ENCODE measurements at places on chromosomes 11 and 22. TPM values are rescaled to one million over a fixed set of nuclear protein-coding genes. Genes with fewer than 3 reads are reported as not detected.

DNA sequence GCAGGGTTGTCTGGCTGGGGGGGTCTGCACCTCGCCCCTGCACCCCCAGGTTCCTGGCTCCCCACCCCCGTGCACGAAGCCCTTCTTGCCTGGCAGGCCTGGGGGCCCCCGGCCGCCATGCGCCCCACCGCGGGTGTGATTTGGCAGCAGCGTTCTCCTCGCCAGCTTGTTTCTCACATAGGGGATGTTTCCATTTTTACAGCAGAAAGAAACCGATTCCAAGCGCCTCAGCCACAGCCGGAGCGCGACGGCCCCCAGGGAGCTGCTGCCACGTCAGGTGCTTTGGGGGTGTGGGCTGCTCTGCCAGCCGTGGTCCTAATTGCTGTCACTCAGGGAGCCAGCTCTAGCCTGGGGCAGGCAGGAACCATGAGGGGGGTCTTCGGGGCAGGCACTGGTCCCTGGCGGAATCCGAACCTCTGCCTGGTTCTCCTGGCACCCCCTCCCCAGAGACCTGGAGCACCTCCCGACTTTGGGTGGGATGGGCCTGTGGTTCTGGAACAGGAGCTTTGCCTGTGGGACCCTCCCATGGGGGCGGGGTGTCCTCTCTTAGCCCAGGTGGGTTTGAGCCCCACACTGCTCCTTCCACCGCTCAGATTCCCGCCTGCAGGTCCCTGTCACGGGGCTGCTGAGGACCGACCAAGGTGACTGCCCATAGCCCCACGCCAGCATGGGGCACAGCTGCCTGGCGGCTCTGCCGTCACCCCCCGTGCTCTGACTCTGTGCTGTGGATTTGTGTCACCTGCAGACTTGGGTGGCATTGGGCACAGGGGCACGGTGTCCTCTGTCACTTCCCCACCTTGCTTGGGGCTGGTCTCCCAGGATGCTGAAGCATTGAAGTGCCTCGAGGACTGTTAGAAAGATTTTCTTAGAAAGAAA, 54.0 kb downstream of the RTN4R start:
- no peak for DNase-seq

GRAP2 gene
- total RNA-seq: 0.24 TPM

GRCh38 chr11:9008661-9009060, 4.9 kb upstream of the NRIP3 start:
- DNase-seq: no peak

KRTAP5-1 gene
- total RNA-seq: not detected

DNA sequence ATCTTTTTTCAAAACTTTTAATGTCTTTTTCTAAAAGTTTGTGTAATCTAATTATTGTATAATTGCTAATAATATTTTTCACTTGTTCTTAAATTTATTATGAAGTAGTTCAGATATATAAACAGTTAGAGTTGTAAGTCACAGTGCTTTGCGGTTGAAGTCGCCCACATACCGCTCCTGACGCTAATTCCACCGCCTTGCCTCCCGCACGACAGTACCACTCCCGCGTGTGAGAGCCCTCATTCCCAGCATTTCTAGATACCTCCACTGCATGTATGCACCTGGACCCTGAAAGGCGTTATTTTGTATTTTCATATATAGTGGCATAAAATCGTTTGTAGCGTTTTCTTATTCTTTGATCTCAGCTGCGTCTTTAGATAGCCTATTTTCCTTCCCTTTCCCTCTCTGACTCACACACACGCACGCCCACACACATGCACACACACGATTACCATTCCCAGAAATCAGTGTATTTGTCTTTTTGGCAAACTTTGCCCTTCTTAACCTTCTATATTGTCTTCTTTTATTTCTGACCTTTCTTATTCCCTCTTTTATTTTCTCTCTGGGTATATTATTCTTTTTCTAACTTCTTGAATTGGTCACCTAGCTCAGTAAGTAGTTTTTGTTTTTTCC, 56.4 kb upstream of the PITPNB start:
- no peak for DNase-seq

DNA sequence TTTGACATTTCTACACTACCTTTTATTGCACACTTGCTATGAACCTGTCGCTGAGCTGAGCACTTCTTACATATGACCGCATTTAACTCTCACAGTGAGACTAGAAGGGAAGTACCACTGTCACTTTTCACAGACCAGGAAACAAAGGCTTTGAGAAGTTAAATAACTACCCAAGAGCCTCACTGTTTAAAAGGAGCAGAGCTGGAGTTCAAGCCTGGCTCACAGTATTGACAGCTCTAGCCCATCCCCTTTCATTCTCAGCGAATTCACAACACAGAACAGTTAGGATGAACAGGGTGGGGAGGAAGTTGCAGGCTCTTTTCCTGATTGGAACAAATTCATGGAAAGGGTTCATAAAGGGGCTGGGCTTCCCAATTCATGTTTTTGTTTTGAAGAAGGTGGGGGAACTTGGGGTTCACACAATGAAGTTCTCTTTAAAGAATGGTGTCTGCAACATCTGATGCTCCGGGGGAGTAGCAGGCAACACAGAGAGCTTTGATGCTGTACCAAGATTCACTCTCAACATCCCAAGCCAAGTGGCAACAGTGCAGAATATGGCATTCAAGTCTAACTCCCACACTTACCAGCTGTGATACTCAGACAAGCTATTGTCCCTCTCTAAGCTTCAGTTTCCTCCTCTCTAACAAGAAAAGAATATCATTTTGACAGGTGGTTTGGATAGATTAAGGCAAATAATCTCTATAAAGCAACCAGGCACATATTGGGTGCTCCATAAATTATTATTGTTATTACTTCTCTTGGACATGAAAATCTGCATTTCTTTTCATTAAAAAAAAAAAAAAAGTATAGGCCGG, 17.2 kb downstream of the SCGB1A1 start:
- no peak for DNase-seq

DEFB131B gene
- total RNA-seq: not detected

DNA sequence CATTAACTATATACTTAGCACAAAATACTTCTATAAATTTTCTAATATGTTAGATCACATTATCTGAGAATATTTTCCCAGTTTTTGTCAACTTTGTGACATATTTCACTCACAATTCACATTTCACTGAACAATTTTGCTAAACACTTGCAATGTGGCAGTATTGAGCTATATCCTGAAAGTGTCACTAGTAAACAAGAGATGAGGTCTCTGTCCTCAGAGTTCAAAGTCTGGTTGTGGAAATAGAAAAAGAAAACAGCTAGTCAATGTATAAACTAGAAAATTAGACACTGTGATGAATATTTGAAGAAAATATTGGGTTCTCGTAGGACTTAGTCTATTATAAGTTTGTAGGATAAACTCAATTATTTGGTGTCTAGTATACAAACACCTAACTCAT, 87.4 kb upstream of the CHORDC1 start:
- DNase-seq: no peak

DNA sequence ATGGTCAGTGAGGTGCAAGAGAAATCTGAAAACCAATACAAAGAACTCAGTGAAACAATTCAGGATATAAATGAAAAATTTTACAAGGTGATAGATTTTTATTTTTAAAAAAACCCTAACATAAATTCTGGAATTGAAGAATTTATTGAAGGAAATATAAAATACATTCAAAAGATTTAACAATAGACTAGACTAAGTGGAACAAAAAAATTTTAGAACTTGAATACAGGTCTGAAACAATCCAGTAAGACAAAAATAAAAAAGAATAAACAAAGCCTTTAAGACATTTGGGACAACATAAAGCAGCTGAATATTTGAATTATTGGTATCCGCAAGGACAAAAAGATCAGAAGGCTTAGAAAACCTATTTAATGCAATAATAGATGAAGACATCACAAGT, 8.7 kb downstream of the SPA17 start:
- no peak for DNase-seq

- DNase-seq: no peak
These were observed 222.3 kb upstream of the NARS2 start for GRCh38 chr11:78796956-78797355.

SCGB1D2 gene
- not detected for total RNA-seq

DNA sequence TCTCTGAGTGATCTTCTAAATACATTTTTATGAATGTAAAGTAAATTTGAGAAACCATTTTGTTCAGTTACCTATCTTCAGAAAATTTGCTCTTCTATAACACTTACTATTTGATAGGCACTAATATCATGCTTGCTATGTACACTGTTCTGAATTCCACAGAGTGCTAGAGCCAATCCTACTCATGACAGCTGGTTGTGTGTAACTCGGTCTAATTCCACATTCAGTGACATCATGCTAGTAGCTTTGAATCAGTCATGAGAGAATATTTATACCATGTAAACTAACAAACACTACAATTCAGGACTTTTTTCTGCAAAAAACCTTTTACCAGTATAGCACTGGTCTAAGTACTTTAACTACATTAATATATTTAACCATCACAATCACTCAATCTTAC, 902.9 kb downstream of the DLG2 start:
- DNase-seq: no peak

TPBGL gene
- total RNA-seq: 0.31 TPM

DNA sequence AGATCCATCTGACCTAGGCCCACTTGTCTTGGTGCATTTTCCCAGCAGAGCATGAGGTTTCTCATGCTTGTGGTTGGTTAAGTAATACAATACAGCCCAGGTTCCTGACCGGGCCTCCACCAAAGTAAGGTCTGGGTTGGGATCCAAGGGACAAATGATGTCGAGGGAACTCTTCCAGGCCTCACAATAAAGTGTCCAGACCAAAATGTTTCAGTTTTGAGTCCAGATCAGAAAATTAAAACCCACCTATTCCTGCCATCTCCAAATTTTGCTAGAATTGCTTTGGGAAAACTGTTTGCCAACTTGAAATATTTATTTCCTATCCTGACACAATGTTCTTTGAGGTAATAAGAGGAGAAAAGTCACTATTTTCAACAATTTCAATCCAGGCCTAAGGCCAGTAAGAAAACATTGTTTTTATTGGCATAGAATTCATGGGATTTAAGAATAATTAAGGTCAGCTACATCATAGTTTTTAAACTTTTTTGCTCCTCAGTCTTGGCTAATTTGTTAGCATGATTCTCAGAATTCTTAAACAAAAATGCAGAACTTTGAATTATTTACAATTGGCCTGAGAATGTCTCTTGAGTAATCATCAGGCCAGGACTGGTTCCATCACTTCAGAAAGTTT, 51.4 kb downstream of the ME3 start:
- no peak for DNase-seq

GRCh38 chr11:78295991-78296930, 107.5 kb downstream of the USP35 start:
- DNase-seq: no peak

CHRM4 gene
- total RNA-seq: 0.98 TPM

DNA sequence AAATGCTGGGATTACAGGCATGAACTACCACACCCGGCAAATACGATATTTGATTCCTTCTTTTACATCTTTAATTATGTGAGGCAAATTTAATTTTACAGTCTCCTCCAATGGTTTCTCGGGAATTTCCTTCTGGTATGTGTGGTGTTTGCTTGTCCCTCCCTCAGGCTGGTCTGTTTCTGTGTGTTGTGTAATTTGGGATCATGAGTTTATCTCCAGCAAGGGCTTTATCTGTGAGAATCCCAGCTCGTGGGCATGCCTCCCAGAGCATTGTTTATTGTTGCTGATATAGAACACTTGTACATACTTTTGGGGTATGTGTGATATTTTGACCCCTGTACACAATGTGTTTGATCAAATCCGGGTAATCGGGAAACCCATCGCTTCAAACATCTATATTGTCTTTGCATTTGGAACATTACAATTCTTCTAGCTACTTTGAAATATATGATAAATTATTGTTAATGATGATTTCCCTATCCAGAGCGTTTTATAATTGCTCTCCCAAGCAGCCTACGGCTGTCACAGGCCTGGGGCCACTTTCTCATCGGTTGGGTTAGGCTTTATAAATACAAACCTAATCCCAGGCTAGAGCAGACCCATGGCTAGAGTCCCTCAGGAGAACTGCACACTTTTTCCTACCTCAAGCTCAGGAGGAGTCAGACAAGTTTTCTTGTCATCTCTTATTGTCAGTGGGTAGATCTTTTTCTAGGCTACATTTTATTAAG, 15.0 kb upstream of the PRR5 start:
- no peak for DNase-seq

- DNase-seq: no peak
These were observed 29.8 kb downstream of the TEAD1 start for GRCh38 chr11:12704049-12704448.

FIBIN gene
- 0.43 TPM for total RNA-seq

- no peak for DNase-seq
These were observed 30.7 kb downstream of the PPP2R1B start for GRCh38 chr11:111735262-111736116.

PHOX2A gene
- total RNA-seq: 2.8 TPM

BARX2 gene
- total RNA-seq: 186 TPM

GRCh38 chr11:120532082-120532831, 20.7 kb downstream of the GRIK4 start:
- no peak for DNase-seq

OR10A2 gene
- not detected for total RNA-seq

DNA sequence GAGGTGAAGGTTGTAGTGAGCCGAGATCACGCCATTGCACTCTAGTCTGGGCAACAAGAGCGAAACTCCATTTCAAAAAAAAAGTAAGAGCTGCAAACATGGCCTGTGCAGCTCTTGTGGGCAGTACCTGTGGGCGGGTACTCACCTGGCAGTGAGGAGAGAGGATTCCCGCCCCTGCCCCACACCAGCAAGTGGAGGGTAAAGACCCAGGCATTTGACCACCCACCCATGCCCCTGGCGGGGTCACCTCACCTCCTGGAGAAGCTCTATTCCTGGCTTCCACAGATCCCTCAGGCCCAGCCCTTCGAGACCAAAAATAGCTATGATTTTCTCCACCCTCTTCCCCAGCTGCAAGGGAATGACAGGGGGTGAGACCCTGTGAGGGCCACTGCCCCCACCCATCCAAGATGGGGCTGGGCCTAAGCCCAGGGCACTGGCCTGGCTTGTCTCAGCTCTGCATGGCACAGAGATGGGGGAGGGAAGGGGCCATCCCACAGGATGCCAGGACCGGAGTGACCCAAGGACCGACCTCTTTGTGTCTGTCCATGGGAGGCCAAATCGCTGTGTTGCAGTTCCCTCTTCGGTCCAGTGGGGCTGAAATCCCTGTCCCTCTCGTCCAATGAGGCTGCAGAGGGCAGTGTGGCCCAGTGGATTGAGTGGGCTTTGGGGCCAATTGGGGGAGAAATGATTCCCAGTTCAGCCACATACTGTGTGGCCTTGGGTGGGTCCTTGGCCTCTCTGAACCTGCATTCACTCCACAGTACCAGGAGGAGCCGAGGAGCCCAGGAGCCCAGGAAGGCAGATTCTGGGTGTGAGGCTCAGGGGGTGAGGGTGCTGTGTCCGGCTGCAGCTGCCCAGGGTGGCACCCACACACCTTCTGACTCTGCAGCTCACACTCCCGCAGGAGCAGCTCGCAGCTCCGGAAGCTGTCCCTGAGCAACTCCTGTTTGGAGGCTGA, 14.6 kb downstream of the SEC14L6 start:
- no peak for DNase-seq

OR52A1 gene
- total RNA-seq: not detected

CD3G gene
- total RNA-seq: 0.21 TPM

APLNR gene
- 0.36 TPM for total RNA-seq

DNA sequence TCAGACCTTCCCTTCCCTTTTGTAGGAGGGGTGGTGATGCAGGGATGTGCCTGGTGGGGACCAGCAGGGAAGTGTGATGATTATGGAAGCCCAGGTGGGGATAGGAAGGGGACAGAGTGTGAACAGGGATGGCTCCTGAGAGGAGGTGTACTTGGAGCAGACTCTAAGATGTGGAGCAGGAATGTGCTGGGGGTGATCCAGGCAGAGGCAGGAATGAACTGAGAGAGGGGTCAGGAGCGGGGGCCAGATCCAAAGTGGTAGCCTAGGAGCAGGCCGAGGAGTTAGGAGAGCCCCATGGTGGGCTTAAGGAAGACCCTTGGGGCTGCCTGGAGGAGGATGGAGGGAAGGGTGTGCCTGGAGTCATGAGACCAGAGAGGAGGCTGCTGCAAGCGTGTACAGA, 3.7 kb downstream of the NPTXR start:
- DNase-seq: no peak
